ENCODE measurements at places on chromosomes 13 and 19.
A peak's percentile ranks its signal among the peaks of the same experiment; 100 is the strongest.

DNA sequence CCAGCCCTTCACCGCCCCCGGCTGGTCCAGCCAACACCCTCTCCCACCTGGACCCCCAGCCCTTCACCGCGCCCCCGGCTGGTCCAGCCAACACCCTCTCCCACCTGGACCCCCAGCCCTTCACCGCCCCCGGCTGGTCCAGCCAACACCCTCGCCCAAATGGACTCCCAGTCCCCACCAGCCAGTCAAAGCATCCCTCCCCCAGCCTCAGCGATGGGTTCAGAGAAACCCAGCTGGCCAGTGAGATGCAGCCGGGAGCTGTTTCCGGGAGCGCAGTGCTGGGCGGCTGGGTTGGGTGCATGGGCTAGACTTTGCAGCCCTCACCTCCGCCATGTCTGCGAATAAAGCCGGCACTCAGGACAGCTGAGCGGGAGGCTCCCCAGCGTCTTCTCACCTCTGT lies 6.5 kb upstream of the CDC34 start:
- no peak for DNase-seq

- no peak for DNase-seq
Measured at GRCh38 chr19:4971424-4971793, 2.5 kb downstream of the KDM4B start.

DNA sequence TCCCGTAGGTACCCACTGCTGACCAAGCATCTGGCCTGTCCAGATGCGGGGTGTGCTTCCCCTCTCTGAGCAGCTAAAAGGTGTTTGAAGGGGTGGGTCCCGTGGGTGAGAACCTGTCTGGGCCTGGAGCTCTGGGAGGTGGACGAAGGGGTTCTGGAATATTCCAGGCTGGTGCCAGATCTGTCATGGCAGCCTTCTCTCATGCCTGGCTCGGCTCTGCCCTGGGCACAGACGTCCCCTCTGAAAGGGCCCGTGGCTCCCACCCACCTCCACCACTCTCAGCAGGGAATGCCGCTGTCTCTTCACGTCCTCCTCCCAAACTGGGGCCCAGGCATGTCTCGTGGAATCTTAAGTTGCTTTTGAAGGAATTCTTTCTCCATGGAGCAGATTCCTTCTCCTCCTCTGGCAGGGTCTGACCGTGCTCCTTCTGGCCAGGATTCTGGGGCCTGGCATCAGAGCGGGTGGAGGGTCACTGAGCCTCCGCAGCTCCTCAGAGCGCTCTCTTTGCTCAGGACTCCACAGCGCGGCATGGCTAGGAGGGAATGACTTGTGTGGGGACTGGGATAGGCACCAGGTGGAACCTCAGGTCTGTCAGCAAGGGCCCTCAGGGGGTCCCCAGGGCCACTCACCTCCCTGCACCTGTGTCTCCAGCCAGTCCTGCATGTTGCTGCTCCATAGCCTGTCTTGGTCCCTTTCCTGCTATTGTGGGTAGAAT lies 5.9 kb upstream of the MCF2L start:
- DNase-seq: no peak

GRCh38 chr19:45518469-45518826 lies 11.2 kb downstream of the VASP start:
- DNase-seq: no peak

DNA sequence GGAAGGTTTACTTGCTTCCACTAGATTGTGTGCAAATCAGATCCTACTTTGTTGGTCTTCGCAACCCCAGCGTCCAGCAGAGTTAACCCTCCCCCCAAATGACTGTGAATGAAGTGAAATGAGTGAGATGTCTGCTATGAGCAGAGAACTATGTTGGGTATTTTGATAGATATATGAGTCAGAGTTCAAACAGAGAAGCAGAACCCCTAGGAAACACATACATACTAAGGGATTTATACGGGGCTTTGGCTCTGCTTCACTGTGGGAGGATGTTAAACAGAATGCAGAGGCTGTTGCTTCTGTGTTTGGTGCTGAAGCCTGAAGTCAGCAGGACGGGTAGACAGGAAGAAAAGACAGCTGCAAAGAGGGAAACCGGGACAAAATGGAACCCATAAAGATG lies 197.0 kb downstream of the MZT1 start:
- no peak for DNase-seq

- no peak for DNase-seq
Measured at GRCh38 chr13:42028113-42028799, 20.2 kb upstream of the DGKH start.

DNA sequence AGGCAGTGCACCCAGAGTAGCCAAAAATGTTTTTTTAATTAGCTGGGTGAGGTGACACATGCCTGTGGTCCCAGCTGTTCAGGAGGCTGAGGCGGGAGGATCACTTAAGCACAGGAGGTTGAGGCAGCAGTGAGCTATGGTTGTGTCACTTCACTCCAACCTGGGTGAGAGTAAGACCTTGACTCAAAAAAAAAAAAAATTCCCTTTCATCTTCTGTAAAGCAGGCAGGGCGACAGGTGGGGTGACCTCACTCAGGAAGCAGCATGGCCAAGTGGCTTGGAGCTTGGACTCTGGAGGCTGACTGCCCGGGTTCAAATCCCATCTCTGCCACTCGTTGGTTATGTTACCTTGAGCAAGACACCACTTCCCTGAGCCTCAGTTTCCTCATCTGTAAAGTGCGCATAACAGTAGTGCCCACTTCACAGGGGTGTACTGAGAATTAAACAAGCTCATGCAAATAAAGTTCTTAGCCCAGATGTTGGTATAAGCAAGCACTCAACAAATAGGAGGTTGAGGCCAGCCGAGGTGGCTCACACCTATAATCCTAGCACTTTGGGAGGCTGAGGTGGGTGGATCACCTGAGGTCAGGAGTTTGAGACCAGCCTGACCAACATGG lies 48.3 kb downstream of the MAP4K1 start:
- DNase-seq: no peak

DNA sequence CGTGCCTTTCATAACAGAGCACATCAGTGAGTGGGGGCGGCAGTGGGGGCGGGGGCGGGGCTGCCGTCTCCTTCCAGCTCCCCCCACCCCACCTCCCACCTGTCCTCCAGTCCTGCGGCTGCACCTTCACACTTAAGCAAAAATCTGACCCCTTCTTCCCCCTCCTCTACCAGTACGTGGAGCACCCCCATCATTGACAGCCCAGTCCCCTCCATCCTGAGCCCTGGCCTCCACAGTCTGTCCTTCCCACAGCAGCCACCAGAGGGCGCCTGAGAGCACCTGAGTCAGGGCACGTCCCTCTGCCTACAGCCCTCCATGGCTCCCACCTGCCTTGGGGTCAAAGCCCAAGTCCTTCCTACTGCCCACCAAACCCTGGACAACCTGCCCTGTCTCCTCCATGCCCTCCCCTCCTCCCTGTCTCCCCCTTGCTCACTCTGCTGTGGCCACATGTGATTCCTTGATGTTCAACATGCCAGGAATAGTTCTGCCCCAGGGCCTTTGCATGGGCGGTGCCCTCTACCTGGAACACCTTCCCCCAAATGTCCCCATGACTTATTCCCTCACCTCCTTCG lies 4.0 kb downstream of the EBI3 start:
- DNase-seq: peak; percentile 42

- DNase-seq: no peak
Measured at GRCh38 chr19:28843761-28844492, 369.0 kb downstream of the UQCRFS1 start.

- DNase-seq: no peak
Measured at GRCh38 chr19:13275016-13275722, 125.0 kb downstream of the IER2 start.

- DNase-seq: no peak
Measured at GRCh38 chr13:44017756-44018309, 138.1 kb downstream of the LACC1 start.

DNA sequence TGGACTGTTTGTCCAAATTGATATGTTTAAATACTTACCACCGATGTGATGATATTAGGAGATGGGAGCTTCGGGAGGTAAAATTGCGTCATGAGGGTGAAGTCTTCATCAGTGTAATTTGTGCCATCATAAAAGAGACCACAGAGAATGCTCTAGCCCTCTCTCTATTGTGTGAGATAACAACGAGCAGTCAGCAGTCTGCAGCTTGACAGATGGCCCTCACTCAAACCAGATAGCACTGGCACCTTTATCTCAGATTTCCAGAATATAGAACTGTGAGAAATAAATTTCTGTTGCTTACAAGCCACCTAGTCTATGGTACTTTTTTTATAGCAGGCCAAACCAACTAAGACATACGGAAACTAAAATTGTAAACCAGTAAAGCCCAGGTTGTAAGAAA lies 1718.9 kb upstream of the MIR17HG start:
- DNase-seq: no peak

- DNase-seq: no peak
Measured at GRCh38 chr19:13834244-13835069, 39.2 kb downstream of the ZSWIM4 start.

GRCh38 chr13:91056746-91057145 lies 290.7 kb upstream of the MIR17HG start:
- DNase-seq: no peak

DNA sequence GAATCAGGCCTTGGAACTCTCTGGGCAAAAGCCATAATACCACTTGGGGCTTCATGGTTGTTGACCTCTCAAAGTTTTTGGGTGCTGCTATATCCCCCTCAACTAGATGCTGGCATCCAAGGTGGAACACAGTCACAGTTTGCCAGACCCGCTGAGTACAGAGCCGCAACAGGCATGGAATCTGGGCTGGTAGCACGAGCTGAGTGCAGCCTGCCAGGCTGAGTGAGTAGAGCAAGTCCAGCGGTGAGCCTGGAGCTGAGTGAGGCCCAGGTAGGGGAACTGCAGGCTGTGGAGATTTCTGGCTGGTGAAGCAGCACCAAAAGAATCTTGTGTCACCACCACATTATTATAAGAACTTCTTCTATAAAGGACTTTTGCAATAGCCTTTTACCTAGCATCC lies 192.6 kb downstream of the PCDH17 start:
- no peak for DNase-seq

DNA sequence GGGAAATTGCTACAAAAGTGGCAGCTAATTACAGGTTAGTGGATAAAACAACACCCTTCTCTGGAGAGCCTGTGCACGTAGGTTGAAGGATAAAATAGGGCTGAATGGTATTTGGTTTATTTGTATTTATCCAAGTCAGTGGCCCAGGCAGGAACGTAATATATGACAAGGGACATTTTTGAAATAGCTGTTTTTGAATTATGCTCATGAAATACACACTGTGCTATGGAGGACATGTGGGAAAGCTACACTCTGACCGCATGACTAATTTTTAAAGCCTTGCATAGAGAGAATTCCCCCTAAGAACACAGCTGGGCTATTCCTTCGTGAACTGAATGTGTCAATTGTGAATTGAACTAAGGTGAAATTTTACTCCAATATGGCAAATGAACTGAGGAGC lies 292.1 kb upstream of the MAB21L1 start:
- DNase-seq: no peak

DNA sequence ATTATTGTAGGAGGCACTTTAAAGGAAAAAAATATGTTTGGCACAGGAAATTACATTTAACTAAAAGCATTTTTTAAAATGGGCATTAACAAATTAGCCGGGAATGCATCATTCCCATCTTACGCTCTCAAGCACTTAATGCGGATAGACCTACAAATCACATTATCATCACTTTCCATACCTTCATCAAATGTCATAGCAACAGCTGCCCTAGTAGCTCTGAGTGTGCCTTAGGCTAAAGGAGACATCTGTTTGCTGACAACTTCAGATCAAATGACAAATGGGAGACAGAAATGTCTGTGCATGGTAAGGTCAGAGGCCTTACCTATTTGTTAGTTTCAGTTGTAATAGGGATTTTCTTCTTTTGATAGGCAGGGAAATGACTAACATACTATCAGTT lies 773.2 kb upstream of the SLC10A2 start:
- DNase-seq: no peak

DNA sequence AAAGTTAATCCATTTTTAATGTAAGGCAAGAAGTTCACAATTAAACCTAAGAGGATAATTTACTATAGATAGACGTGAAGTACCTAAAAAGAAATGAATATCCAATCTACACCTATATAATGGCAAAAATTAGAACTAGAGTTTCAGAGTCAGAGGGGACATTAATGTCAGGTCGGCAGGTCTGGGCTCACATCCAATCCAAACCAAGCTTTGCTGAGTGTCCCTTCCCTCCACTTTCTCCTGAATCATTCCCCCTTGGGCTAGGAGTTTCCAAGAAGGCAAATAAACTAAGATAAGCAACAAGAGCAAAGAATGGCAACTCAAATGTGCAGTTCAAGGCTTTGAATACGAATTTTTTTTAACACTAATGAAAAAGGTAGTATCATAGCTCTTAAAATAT lies 2.9 kb downstream of the FLT3 start:
- DNase-seq: no peak

DNA sequence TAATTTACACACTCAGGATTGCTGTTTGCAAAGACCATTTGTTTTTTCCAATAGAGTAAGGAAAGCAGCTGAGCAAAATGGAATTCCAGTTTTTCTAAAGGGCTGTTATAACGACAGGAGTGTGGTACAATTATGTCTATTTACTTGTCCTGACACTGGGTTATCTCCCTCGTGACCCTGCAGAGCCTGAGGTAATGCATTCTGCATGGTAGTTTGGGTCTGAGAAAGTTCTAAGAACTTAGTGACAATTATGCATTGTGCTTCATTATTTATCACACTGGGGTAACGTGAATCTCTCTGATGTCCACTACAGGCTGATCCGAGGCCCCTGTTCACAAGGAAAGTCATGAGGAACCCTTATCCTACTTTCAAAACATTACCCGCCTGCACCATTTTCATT lies 50.7 kb upstream of the EDNRB start:
- no peak for DNase-seq

DNA sequence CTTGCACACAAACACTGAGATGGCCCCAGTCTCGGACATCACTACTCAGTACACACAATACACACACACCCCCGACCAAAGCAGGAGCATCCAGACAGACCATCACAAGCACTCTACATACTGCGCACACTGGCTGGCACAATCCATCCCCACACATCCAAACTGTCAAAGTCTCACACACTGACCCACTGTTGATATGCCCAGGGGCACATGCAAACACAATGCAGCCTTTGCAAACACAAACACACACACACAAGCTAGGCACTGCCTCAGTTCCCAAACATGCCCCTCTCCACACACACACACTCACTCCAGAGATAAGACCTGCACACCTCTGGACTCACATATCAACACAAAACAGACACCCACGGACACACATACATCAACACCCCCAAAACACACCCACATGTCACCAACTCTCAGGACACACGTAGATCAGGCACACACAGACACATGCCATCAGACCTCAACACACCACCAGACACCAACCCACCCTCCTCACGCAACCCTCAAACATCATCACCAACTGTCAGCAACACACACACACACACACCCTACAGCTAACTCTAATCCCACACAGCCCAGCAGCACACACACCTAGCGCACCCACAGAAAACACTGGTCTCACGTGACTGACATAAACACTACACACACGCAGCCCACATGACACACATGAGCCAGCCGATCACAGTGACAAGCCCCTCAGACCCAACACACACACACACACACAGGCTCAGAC lies 1.9 kb downstream of the BBC3 start:
- peak; percentile 10 for DNase-seq

DNA sequence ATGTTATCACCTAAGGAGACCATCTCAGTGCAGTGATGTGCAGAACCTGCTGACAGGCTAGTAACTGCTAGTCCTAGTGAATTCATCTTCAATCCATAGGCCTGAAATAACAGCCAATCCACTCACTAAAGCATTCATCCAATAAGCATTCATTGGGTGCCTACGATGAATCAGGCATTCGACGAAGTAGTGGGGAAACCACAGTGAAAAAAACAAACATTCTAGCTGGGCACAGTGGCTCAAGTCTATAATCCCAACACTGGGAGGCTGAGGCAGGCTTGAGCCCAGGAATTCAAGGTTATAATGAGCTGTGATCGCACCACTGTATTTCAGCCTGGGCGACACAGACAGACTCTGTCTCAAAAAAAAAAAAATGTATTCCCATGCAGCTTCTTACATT lies 135.6 kb downstream of the RNF17 start:
- no peak for DNase-seq
